ENCODE measurements at places on chromosomes 1 and 21.
A peak's percentile ranks its signal among the peaks of the same experiment; 100 is the strongest.

DNA sequence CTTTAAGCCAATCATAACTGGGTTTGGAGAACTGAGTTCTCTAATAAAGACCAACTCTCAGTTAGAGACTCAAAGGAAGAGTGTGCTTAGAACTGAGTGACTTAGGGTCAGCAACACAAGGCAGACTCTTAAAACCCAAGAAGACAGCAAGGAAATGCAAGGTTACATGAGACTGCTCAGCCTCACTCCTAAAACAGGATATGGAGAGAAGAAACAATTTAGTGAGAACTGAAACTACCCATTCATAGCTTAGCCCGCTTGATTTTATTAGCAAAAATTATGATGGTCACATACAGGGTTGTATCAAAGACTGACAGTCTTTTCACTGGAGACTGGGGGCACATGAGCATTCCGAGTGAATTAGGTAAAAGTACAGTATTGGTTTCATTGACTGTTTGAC lies 78.9 kb upstream of the DMRTA2 start:
- DNase-seq, result no peak

DNA sequence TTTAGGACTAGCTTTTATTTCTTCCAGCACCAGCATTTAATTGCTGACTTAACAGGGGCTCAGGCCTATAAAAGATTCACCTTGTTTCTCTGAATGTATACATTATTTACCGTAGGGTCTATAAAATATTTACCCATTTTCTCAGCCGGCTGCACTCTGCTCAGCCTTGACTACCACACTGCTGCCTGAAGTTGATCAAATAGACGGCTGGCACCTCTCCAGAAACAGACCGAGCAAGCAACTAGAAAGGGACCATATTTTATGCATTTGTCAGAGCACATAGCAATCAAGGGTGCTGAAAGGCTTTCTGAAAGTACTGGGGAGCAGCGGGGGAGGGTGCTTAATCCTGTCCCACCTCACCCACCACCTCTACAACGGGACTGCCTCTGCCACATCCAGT lies 64.7 kb upstream of the FGGY start:
- DNase-seq, result no peak

GRCh38 chr1:154495496-154496273 lies 6.3 kb upstream of the TDRD10 start:
- no peak for DNase-seq

DNA sequence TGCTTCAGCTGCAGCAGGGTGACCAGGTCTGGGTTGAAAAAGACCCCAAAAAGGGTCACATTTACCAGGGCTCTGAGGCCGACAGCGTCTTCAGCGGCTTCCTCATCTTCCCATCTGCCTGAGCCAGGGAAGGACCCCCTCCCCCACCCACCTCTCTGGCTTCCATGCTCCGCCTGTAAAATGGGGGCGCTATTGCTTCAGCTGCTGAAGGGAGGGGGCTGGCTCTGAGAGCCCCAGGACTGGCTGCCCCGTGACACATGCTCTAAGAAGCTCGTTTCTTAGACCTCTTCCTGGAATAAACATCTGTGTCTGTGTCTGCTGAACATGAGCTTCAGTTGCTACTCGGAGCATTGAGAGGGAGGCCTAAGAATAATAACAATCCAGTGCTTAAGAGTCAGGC lies 2.9 kb downstream of the C1QA start:
- peak; percentile 21 for DNase-seq

- DNase-seq, result no peak
These were observed 1050.5 kb downstream of the TTLL7 start for GRCh38 chr1:82948386-82948785.

DNA sequence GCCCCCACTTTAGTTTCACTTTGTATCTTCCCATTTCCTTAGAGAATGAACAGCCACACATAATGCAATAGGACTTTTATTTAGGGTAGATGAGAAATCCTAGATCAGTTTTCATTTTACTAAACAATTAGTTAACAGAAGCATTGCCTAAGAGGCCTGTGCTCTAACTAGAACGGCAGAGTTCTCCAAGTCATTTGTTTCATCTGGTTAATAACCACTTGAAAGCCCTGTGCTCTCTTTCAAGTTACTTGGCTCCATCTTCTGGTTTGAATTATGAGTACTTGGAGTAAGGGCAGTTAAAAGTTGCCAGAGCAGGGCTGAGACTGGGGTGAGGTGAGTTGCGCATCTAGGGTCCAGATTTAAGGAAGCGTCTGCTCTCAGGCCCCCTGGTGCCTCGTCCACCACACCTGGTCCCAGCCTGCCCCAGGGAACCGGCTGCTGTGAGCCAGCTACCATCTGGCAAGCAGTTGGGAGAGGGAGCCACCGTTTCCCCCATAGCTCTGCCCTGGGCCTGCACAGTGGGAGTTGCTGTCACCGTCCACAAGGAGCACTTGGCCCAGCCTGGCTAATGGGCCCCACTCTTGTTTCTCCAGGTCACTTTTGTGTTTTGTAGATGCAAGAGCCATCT lies 18.1 kb upstream of the SLC44A3 start:
- DNase-seq, result no peak

GRCh38 chr1:205068457-205069040 lies 15.7 kb downstream of the TMEM81 start:
- no peak for DNase-seq

DNA sequence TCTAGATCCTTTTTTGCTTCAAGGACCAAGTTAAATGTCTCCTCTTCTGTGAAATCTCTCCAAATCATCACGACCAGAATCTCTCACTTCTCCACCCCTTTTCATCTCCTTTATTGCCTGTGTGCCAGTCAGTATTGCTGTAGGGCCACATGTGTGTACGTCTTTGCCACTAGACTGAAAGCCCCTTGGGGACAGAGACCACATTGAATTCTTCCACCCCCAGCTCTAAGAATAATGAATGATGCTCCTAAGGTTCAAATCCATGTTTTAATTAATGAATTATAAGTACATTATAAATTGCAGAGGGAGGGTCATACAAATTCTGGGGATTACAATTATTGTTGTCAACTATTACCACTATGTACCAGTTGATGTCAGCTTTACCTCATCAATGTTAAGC lies 343.8 kb downstream of the USP25 start:
- DNase-seq, result no peak

GRCh38 chr1:198496216-198497143 lies 44.0 kb downstream of the ATP6V1G3 start:
- no peak for DNase-seq

Measured in CMK (cell line).